ENCODE measurements at places on chromosomes 2 and 18.
A peak's percentile ranks its signal among the peaks of the same experiment; 100 is the strongest.

GRCh38 chr2:71995067-71995665 is 152.5 kb downstream of the CYP26B1 start:
- no peak for DNase-seq

GRCh38 chr18:13640266-13640860 is 86.0 kb downstream of the FAM210A start:
- DNase-seq, result no peak

- no peak for DNase-seq
Observed at GRCh38 chr18:69957747-69958146, 10.1 kb upstream of the CD226 start.

- no peak for DNase-seq
Observed at GRCh38 chr2:120871016-120871635, 135.5 kb downstream of the GLI2 start.

DNA sequence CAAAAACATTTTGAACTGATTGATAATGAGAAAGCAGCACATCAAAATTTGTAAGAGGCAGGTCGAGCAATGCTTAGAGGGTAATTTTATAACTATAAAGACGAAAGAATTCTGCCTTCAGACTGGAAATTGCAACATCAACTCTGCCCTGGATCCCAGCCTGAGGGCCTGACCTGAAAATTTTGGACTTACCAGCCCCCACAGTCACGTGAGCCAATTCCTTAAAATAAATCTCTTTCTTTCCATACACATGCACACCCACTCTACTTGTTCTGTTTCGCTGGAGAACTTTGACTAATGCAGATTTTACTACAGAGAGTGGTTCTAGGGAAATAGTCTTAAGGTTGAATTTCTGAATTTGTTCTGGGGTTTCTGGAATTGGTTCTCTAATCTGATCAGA is 14.6 kb upstream of the ACOXL start:
- DNase-seq, result no peak

DNA sequence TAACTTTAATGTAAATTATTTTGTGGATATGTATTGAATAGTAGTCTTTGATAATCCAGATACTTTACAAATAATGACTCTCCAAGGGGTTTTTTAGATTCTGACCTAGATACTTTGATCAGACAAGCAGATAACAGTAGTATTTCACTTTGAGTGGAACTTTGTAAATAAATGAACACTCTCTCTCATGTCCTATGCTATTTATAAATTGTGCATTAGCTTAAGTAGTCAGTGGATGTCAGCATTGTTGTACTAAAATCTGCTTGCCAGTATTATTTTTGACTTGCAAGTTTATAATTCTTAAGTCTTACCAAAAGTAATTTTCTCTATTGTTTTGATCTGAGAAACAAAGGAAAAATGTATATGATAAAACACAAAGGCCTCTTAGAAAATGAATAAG is 1113.1 kb upstream of the NRXN1 start:
- DNase-seq, result no peak

DNA sequence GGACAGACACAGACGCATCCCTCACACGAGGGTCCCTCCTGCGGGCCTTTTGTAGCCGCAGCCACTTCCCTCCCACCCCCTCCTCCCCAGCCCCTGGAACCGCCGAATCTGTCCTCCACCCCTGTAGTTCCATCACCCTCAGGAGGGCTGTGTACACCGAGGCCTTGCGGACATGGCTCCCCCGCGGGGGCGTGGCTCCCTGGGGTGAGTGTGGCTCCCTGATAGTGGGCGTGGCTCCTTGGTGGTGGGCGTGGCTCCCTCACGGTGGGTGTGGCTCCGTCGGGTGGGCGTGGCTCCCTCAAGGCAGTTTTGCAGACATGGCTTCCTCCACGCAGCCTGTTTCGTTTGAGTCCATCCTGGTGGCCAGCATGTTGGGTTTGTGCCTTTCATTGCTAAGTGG is 420.7 kb upstream of the SALL3 start:
- DNase-seq, result no peak

DNA sequence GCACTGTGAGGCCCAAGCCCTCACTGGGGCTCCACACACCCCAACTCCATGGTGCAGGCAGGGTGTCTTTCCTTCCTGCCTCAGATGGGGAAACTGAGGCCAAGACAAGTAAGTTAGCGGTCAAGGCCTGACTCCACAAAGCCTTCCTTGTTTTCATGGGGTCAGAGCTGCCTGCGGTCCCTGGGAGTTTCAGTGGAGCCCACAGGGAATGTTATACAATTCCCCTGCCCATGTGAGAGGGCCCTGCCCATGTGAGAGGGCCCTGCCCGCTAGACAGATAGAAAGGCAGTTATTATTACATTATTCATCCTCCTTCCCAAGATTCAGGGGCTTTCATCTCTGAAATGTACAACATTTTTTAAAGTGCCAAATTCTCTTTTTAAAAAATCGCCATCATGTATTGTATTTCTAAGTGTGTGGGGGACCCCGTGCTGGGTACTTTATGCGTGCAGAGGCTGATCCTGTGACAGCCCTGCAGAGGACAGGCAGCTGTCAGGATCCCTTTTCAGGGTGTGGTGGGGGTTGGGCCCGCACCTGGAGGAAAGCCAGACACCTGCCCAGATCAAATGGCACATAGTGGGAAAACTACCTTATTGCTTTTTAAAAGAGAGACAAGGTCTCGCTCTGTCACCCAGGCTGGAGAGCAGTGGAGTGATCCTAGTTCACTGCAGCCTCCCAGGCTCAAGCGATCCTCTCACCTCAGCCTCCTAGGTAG is 23.4 kb downstream of the FBLN7 start:
- no peak for DNase-seq

GRCh38 chr2:223050188-223050587 is 1.8 kb upstream of the KCNE4 start:
- no peak for DNase-seq

DNA sequence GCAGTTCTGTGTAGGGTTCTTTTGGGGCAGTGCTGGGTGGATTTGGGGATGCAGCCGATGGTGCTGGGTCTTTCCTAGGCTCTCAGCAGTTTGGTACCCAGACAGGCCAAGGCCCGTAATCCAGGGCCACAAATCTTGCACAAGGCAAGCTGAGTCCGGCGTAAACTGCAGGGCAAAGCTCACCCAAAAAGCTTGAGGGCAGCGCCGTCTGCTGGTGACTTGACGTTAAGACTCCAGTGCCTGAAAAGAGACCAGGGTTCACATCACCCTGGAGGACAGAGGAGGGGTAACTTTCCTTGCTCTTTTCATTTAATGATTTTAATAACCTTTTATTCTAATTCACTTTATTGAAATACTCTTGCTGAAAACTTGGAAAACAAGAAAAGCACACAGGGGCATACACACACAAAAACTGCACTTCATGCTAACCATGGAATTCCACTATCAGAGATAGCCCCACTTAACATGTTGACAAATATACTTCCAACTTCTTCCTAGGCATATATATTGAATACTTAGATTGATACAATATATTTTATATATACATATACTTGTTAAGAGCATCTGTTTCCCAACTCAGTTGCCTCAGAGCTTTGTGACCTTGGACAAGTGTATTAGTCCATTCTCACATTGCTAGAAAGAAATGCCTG is 38.9 kb downstream of the CNGA3 start:
- DNase-seq, result peak; percentile 68

DNA sequence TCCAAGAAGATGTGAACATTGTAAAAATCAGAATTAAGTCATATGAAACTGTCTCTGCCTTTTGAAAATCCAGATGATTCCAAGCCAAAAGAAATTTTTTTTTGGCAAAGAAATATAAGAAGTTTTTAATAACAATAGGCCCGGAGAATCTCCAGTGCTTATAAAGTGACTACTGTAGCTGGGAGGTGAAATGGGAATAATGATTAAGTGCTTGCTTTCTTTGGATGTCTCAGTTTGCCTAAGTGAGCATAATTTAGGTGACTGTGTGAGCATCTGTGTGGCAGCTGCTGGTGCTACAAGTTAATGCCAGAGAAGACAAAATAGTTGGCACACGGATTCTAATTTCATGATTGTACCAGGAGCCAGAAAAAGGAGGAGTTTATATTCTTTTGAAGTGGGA is 185.0 kb downstream of the LTBP1 start:
- no peak for DNase-seq

DNA sequence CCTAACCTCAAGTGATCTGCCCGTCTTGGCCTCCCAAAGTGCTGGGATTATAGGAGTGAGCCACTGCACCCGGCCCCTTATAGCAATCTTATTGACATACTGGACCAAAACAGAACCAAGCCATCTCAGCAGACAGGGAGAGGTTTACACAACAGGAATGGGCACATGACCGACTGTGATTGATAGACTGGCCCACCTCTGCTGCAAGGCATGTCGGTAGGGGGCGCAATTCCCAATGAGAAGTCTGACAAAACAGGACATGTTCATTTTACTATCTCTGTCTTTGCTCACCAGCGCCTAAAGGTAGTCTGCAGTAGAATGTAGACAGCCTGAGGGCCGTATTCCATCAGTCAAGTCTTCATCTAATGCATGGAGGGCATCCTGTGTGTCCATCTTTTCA is 2.0 kb downstream of the LYPD6B start:
- peak; percentile 39 for DNase-seq
